Sigmoid colon (tissue), 7 donors: ENCODE measurements at places on chromosomes 1 and 21. TPM values are rescaled to one million over a fixed set of nuclear protein-coding genes. Genes with fewer than 3 reads are reported as not detected.

DNA sequence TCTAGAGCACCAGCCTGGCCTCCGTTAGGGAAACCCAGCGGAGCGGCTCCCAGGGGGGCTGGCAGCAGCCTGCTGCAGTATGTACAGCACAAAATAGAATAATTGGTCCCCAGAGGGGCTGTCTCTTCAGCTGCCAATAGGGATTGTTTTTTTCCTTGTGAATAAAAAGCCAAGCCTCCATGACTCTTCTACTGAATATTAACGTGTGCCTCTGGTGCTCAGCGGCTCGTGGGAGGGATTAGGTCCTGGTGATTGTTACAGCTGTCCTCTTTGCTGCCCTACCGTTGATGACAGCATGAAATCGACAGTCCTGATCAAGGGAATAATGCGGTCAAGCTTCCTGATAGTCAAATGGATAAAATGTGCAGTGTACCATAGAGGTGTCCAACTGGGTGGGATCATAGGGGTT is 190.7 kb upstream of the RUNX1 start:
- H3K4me3 ChIP-seq: no peak overlapping the region
- no peaks in the 10 kb centered on the region for H3K36me3 ChIP-seq
- no peak for DNase-seq
- H3K27me3 ChIP-seq: no peaks in the 10 kb centered on the region

Gene PRCC
- 34.1 TPM for total RNA-seq

Gene NECTIN4
- total RNA-seq: not detected

GRCh38 chr1:166166698-166167571 is at the start of gene FAM78B:
Gene FAM78B (minus strand): TSS chr1:166167001. CDS start chr1:166166248, 753 bp downstream.
- H3K36me3 ChIP-seq: no peaks in the 10 kb centered on the region
- peaks cover 27% of the 10 kb centered on the region for H3K4me1 ChIP-seq
- H3K4me3 ChIP-seq: peak within 1 kb of the TSS; percentile 78
- H3K27ac ChIP-seq: peak within 1 kb of the TSS; percentile 71

DNA sequence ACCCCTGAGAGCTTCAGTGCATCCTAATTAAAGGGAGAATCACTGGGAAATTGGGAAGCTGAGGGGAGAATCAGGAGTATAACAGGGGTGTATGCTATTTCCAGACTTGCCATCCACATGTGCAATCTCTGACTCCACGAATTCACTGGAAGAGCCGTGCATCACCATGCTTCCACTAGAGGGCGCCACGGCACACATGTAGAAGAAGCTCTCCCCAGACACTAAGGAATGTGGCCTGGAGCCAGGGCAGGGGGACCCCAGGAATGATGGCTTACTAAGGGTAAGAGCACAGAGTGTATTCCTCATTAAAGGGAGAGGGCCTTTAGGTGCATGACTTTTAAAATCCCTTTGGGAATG is 81.5 kb downstream of the ABCA4 start:
- DNase-seq: peak; percentile 84
- no peak overlapping the region for H3K4me3 ChIP-seq
- H3K4me1 ChIP-seq: no peaks in the 10 kb centered on the region
- H3K27me3 ChIP-seq: no peaks in the 10 kb centered on the region
- no peaks in the 10 kb centered on the region for H3K36me3 ChIP-seq

DNA sequence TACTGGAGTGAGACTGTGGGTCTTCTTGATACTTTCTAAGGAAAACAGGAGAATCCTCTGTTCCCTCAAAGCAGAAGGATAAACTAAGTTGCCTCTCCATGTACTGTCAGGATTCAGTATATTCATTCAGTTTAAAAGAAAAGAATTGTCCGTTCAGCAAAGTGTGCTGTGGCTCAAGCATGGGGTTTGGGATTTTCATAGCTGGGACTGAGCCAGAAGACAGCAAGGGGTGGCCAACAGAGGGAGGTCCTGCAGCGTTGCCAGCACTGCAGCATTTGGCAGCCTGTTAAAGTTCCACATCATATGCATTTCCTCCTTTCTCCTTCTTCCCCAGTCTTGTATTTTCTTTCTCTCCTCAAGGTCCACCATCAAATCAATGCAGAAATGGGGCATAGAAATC is 75.1 kb downstream of the DTL start:
- H3K36me3 ChIP-seq: no peaks in the 10 kb centered on the region
- no peak for DNase-seq
- no peak overlapping the region for H3K4me3 ChIP-seq
- no peak overlapping the region for H3K27ac ChIP-seq
- no peaks in the 10 kb centered on the region for H3K4me1 ChIP-seq

DNA sequence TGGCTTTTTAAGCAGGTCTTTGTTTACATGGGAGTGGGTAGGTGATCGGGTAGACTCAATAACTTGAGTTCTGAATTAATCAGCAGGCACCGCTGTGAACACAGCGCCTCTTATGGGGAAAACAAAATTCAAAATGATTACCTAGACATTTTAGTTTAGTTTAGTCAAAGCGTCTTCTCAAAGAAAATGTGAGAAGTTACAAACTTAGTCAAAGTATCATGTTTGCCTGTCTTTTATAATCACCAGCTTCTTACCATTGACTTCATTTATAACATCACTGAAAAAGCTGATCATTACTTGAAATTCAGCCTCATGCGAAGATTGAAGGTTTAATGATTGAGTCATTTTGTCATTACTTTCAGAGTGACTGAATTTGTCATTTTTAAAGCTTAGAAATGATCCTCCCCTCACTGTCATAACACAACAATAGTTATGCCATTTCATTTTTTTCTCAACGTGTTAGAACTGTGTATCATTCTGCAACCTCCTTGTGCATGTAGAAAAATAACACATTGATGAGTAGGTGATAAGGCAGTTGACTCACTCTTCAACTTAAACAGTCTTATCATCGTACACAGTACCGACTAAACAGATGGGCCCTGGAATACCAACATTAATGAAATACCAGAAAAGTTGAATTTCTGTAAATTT is 188.5 kb downstream of the NFIA start:
- H3K4me1 ChIP-seq: no peaks in the 10 kb centered on the region
- H3K4me3 ChIP-seq: no peak overlapping the region
- no peak for DNase-seq
- no peaks in the 10 kb centered on the region for H3K36me3 ChIP-seq
- H3K27me3 ChIP-seq: no peaks in the 10 kb centered on the region
- H3K27ac ChIP-seq: no peak overlapping the region
